Liver (tissue), 10 donors: ENCODE measurements at places on chromosomes 6 and 20. TPM values are rescaled to one million over a fixed set of nuclear protein-coding genes. Genes with fewer than 3 reads are reported as not detected.
A peak's percentile ranks its signal among the peaks of the same experiment; 100 is the strongest.

LGSN gene
- 0.25 TPM for total RNA-seq

BPIFB1 gene
- 0.08 TPM for total RNA-seq

- no peak for DNase-seq
- no peak overlapping the region for H3K4me3 ChIP-seq
- H3K4me1 ChIP-seq = no peaks in the 10 kb centered on the region
- H3K27ac ChIP-seq = no peak overlapping the region
Measured at GRCh38 chr6:131456565-131456964, 116.5 kb upstream of the ARG1 start.

DNA sequence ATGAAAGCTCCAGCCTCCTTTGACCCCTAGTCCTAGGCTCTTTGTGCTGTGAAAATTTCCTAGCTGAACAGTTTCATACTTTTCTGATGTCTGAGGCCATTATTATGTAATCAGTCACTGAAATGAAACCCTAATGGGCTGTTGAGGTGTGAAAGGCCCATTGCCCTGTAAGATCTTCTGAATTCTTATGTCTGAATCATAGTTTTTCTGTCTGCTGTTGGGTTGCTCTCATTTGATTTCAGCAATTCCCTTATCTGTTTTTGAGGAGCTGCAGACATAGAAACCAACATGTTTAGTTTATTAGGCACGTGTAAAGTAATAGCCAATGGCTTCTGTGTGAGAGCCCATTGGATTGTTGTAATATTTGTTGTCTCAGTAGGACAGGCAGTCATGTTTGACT lies 118.1 kb downstream of the EYA4 start:
- no peaks in the 10 kb centered on the region for H3K27me3 ChIP-seq
- H3K4me3 ChIP-seq = no peak overlapping the region

DNA sequence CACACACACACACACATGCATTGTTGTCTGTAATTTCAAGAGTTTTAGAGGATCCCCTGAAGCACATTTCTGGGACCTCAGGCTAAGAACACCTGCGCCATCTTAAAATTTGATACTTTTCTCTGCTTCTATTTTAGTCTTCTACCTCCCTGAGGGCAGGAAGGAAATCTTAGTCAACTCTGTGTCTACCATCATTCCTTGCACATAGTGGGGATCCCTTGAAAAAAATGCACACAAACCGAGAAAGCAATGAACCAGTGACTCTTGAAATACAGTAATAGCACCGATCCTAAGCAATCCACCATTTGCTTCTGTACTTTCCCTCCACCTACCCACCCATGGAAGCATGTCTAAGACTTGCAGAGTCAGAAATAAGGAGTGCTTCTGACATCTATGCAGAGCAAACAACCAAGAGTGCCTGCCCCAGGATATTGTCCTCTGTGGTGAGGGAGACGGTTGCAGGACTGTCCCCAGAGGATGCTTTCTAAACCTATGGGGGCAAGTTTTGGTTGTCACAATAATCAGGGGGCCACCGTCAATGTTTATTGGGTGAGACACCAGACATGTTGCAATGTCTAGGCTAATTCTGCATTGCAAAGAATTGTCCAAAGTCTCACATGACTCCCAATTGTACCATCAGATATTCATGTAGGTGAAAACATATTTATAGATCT lies 208.0 kb upstream of the TAB2 start:
- no peak overlapping the region for H3K27ac ChIP-seq
- no peaks in the 10 kb centered on the region for H3K27me3 ChIP-seq
- no peak overlapping the region for H3K4me3 ChIP-seq

- no peak overlapping the region for H3K4me3 ChIP-seq
- peaks cover 5% of the 10 kb centered on the region for H3K4me1 ChIP-seq
- H3K27ac ChIP-seq = peak overlapping the region; percentile 91
- H3K27me3 ChIP-seq = no peaks in the 10 kb centered on the region
- DNase-seq = no peak
Measured at GRCh38 chr20:53623134-53623453, 29.5 kb upstream of the ZNF217 start.
